ENCODE measurements at places on chromosomes 5 and 9. TPM values are rescaled to one million over a fixed set of nuclear protein-coding genes. Genes with fewer than 3 reads are reported as not detected.

INSYN2B gene
- polyA plus RNA-seq: 2.2 TPM

RAI14 gene
- 103 TPM for polyA plus RNA-seq

KIF27 gene
- polyA plus RNA-seq: 21.2 TPM

ADAMTS19 gene
- 6.8 TPM for polyA plus RNA-seq

IL9 gene
- polyA plus RNA-seq: not detected

KIF4B gene
- 0.23 TPM for polyA plus RNA-seq

CD14 gene
- polyA plus RNA-seq: 8.0 TPM

PCDHGA9 gene
- 5.7 TPM for polyA plus RNA-seq

PCDH12 gene
- polyA plus RNA-seq: 16.9 TPM

OR1J2 gene
- polyA plus RNA-seq: not detected
